Lower leg skin (tissue), 4 donors: ENCODE measurements at places on chromosomes 13 and 19. TPM values are rescaled to one million over a fixed set of nuclear protein-coding genes. Genes with fewer than 3 reads are reported as not detected.

The MEF2B gene
- 0.49 TPM for total RNA-seq

The REEP6 gene
- 6.8 TPM for total RNA-seq

The FAM83E gene
- 8.2 TPM for total RNA-seq

The KLK3 gene
- total RNA-seq, result 2.1 TPM

The POLD1 gene
- 19.1 TPM for total RNA-seq
